ENCODE measurements at places on chromosomes 6 and 20. TPM values are rescaled to one million over a fixed set of nuclear protein-coding genes. Genes with fewer than 3 reads are reported as not detected.

DNA sequence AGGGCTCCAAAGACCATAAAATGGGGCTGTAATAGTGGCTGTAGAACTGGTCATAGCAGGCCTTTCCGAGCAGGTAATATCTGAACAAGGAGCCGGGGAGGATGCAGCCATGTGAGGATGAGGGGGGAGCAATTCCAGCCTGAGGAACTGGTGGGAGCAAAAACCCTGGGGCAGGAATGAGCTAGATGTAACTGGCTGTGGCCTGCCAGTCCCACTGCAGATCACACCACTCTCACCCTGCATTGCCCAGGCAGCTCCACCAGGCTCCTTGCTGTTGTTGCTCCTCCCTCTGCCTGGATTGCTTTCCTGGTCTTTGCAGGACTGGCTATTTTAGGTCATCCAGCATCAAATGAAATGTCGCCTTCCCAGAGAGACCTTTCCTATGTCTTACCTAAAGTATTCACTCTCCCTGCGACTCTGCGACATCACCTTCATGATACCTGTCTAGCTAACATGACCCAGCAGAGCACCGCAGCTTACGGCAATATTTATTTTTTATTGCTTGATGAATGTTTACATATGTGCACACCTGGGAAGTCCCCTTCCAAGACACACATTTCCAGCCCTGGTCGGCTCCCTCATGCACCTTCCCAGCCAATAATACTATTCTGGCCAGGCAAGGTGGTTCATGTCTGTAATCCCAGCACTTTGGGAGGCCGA is 2.4 kb upstream of the ZFP64 start:
- no peak for DNase-seq

- no peak for DNase-seq
Measured at GRCh38 chr6:85113934-85114580, 335.8 kb upstream of the NT5E start.

ABHD16B gene
- total RNA-seq = not detected

DNA sequence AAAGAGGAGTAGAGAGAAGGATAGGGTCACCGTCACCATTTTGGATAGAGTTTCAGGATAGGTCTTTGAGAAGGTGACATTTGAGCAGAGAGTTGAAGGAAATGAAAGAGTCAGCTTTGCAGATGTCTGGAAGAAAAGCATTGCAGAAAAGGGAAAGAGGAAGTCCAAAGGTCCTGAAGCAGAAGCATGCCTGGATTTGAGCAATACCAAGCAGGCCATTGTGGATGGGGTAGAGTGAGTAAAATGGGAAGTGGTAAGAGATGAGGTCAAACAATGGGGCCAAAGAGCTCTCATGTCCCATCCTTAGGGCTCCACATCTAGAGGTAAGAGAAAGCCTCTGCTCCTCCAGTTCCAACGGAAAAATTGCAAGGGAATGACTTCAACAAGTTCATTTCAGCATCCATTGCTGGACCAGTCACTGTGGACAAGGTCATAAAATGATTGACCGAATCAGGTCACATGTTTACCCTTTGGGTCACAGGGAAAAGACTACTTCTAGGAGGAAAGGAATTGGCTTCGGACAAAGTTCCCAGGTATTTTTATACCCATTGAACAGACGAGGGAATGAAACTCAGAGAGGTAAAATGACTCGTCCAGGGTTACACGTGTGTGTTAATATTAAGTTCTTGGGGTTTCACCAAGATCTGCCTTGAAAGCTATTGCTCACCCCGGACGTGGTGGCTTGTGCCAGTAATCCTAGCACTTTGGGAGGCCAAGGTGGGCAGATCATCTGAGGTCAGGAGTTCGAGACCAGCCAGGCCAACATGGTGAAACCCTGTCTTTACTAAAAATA is 6.6 kb upstream of the SAMHD1 start:
- no peak for DNase-seq

- no peak for DNase-seq
Measured at GRCh38 chr20:62828511-62829230, 11.8 kb downstream of the COL9A3 start.

DNA sequence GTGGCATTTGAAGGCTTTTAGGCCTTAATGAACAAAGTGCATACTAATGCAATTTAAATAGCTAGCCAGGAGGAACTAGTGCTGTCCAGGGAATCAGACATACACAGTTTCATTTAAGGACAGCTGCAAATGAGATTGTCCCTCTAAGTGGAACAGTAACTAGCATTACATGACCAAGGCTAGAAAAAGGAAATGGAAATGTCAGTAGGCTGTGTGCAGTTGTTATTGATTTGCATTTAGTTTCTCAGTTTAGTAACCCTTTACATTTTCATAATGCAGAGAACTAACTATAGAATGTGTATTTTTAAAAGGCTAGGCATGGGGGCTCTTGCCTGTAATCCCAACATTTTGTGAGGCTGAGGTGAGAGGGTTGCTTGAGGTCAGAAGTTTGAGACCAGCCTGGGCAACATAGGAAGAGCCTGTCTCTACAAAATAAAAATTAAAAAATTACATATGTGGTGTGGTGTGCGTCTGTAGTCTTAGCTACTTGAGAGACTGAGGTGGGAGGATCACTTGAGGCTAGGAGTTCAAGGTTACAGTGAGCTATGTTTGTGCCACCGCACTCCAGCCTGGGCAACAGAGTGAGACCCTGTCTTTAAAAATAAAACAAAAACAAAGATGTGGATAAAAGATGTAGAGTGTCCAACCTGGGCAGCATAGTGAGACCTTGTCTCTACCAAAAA is 468.0 kb downstream of the UTRN start:
- DNase-seq = no peak

GRCh38 chr6:100378576-100378975 is 86.1 kb downstream of the SIM1 start:
- DNase-seq = no peak

SAPCD1 gene
- 0.31 TPM for total RNA-seq

MAS1 gene
- not detected for total RNA-seq

FIG4 gene
- 42.9 TPM for total RNA-seq

MAP3K7 gene
- total RNA-seq = 56.8 TPM

GRCh38 chr20:15342991-15343523 is 1005.6 kb upstream of the FLRT3 start:
- DNase-seq = no peak

GRCh38 chr20:31723069-31723318 is 326 bp upstream of the BCL2L1 start:
- DNase-seq = no peak

- no peak for DNase-seq
Measured at GRCh38 chr20:7031222-7031621, 263.7 kb downstream of the BMP2 start.

DNA sequence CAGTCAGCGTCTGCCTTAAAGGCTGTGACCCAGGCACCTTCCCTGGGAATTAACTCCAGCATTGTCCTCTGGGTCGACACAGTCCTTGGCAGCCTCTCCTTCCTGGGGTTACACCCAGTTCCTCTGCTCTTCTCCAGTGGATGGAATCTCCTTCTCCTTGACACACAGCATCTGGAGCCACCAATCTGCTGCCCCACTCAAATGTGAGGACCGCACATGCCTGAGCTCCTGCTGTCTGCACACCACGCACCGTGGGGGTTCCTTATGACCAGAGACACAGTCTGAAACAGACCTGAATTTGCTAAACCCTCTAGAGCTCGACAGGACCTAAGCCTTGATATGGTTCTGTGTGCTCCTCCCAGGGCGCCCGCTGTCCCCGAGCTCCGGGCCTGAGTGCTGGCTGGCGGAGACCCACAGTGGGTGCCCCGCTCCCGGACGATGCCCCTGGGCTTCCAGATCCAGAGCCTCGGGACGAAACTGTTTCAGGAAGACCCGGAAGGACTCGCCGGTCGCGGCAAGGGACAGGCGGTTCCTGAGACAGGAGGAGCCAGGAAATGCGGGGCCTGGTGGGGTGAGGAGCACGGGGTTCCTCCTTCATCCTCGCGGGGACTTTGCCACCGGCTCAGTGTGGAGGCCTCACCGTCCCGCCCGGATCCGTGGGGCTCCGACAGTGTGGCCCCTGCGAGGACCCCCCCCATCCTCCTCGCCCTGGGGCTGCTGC is 2.5 kb upstream of the RAET1G start:
- no peak for DNase-seq

NNAT gene
- 251 TPM for total RNA-seq

- DNase-seq = peak; percentile 56
Measured at GRCh38 chr6:30884521-30885480, 482 bp downstream of the DDR1 start.

PAK5 gene
- total RNA-seq = 55.7 TPM

DNA sequence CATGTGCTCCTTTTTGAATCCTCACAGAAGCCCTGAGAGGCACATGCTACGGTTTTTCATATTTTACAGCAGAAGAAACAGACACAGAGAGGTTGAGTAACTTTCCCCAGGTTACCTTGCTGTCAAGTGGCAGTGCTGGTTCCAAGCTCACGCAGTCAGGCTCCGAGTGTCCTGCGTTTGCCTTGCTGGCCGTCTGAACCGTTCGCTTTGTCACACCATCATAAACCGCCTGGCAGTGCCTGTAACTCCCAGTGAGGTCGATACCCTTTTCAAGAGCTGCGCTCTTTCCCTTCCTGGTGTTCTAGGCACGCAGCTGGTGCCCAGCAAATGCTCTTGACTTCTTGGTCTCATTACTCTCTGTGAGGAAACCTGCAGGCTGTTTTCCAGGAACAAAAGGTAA is 31.3 kb upstream of the KCNG1 start:
- no peak for DNase-seq

DNA sequence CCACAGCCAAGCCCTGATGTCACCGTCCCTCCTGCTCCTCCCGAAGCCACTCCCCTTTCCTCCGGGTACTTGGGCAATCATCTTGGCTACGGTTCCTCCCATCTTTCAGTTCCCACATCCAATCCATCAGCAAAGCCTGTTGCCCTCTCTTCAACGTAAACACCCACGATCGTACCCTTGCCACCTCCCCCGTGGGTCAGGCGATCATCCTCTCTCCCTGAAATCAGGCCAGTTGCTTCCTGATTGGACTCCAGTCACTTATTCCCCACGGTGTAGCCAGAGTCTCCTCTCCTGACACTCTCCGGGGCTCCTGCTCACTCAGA is 44.5 kb downstream of the SULF2 start:
- DNase-seq = no peak

- DNase-seq = no peak
Measured at GRCh38 chr20:57770852-57771720, 61.3 kb upstream of the PMEPA1 start.

- no peak for DNase-seq
Measured at GRCh38 chr6:340991-341827, 48.9 kb downstream of the DUSP22 start.

CNR1 gene
- total RNA-seq = 327 TPM

CFAP61 gene
- total RNA-seq = 3.1 TPM

NFATC2 gene
- 0.47 TPM for total RNA-seq

GRCh38 chr20:3423126-3423525 is 15.7 kb upstream of the DNAAF9 start:
- no peak for DNase-seq
